ENCODE measurements at places on chromosomes 7 and 10. TPM values are rescaled to one million over a fixed set of nuclear protein-coding genes. Genes with fewer than 3 reads are reported as not detected.

DNA sequence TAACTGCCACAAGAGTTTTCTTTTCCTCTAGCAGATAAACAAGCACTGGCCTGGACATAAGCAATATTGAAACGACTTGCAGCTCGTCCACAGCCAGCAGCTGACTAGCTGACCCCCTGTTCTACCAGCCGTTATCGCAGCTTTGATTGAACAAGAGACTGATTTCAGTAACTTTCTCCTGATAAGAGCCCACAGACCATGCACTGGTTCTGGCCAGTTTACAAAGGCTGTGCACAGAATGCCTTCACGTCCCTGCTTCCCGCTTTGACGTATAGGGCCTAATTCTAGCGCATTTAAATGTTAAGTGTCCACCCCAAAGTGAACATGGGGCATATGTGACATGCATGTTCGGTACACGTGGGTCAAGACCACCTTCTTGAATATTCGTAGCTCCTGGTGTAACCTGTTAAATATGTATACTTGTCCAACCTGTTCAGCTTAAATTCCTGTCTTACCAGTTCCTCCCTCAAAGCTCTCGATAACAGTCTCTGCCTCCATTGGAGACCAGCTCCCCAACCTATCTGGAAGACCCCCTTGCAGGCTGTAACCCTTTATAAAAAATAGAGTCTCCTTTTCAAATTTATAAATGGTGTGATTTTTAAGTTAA, 69.2 kb downstream of the LYZL1 start:
- DNase-seq = no peak

- DNase-seq = no peak
Measured at GRCh38 chr10:11509036-11509435, 102.4 kb downstream of the USP6NL start.

DNA sequence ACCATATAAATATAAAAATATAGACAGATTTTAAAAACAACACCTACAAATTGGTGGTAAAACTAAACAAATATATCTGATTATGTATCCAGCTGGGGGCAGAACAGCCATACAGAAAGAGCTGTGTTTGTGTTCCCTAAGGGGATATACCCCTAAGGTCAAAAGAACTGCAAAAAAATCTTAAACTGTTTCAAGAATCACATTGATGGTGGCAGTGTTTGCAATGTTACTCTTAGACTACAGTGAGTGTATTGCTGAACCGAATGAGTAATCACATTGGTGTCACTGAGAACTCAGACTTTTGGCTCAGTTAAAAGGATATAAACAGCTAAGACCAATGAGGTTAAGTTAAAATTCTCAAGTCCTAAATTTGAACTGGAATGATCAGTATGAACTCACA, 27.1 kb upstream of the PTPRN2 start:
- no peak for DNase-seq

Gene NACAD
- total RNA-seq = 4.9 TPM

DNA sequence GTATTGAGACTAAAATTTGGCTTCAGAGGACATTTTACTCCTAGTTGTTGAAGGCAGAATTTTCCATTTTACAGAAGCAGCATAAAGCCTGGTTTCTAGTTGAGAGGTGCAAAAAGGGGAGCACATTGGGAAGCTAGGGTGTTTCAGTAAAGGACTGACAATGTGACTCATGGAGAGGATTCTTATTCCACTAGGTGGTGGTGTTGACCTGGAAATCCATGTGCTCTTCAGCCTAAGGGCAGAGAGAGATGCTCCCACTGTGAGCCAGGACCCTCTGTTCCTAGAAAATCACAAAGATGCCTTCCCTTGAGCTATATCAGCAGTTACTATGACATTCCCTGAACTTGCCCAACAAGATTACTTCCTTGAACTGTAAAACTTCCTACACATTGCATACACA, 687.8 kb downstream of the IPMK start:
- DNase-seq = peak; percentile 2

Gene PGAM2
- total RNA-seq = not detected

- DNase-seq = no peak
Measured at GRCh38 chr10:91210435-91210834, 10.0 kb upstream of the PCGF5 start.

Gene CYP26C1
- 0.17 TPM for total RNA-seq

Gene RASA4
- 14.2 TPM for total RNA-seq

Gene TACR2
- total RNA-seq = 0.27 TPM

Gene PLPP4
- total RNA-seq = 5.3 TPM

Gene TFR2
- total RNA-seq = 0.34 TPM

DNA sequence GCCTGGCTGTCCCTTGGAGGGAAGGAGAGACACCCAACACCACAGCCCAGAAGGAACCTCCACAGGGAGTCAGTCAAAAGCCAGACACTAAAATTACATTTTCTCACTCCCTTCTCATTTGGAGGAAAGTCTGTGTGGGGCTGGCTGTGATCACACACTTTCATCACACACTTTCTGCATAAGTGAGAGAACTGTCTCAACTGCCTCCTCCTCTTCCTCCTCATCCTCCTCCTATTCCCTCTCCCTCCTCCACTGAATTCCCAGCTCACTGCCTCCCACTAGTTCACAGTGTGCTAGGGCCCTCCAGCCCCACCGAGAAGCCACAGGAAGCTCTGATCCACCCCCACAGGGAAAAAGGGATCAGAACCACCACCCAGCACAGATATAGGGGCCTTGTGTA, 91.6 kb downstream of the KCNMA1 start:
- DNase-seq = no peak

DNA sequence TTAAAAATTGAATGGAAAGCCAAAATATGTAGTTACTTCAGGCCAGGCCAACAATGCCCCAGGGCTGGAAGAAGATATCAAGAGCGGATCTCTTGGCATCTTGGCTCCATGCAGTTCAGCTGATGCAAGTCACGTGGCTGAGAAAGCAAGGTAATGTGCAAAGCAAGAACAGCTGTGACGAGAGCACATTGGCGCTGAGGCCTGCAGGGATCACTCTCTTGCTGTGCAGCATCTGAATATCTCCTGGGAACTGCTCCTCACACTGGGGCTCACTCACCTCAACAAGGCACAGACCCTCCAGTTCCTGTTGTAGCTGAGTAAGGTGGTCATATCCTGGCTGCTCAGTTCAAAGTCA, 14.0 kb downstream of the AKR1B1 start:
- DNase-seq = no peak

DNA sequence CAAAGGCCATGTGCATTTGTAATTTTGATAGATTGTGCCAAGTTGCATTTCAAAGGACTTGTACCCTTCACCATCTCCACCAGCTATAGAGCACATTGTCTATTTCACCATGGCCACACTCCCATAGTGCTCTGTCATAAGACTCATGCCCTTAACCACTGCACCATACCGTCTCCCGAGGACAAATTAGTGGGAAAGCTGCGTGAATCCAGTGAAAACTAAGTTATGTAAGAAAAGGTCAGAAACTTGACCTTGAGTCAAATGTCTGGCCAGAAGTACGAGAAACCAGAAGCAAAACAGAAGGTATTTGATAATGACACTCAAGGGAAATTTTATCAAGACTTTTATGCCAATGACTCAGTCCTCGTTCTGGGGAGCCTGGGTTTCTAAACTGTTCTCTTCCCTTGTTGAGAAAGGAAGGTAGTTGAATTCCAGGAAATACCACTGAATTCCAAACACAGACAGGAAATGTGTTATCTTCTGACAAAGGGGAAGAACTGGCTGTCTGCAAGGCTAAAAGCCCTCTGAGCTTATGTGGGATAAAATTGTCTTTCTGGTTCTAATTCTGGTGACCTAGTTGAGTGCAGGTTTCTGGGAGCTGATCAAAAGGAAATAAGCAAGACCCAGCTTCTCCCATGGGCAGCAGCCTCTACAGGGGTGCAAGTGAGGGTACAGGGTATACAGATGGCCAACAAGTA, 49.7 kb downstream of the CDK1 start:
- no peak for DNase-seq

DNA sequence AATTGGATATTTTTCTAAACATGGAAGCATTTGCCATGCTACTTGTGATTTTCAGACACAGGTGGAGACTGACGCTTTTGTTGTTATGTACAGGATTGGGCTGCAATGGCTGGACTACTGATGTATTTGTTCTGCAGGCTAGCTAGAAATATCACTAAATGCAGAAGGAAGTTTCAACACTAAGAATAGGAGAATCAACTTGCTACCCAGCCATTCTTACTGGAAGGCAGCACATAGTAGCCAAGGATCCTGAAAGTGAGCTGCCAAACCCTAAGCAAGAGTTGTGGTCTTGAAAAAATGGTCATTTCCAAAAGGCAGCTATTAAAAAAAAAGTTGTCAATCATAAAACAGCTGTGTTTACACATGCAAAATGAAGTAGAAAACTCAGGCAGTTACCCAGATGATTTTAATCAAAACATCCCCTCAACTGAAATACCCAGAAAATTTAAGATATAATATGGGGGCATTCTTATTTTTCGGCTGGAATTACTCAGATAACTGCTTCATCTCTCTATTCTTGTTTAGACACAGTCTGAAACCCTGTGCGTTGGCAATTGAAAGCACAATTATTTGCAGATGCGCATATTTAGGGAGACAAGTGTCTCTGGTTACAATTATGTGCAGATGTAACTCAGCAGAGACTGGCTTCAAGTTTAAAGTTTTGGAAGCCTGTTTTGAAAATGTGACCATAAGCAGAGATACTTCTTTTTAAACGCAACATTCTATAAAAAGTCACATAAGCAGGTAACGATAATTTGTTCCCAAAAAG, 31.2 kb downstream of the GFRA1 start:
- no peak for DNase-seq

DNA sequence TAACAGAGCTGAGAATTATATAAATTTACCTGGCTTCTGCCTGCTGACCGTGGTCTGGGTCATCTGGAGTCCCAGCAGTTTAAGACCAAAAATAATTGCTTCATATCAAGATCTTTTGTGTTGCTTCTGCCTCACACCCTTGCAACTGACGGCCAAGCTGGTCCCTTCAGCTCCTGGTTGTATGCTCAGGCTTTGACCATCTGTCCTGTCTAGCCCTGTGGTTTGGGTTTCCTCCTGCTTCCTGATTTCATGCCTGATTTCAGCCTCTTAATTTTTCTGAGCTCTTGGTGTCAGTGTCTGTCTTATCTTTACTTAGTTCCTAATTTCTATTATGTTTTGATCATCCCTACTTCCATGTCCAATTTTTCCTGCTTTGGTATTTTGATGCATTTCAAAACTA, 87.9 kb upstream of the PLXDC2 start:
- DNase-seq = no peak

GRCh38 chr7:27140126-27140857, 3.2 kb downstream of the HOXA5 start:
- no peak for DNase-seq

GRCh38 chr10:17354781-17355180, 99.6 kb downstream of the ST8SIA6 start:
- no peak for DNase-seq

Measured in kidney epithelial cell (primary cell).